ENCODE measurements at places on chromosomes 3 and 15. TPM values are rescaled to one million over a fixed set of nuclear protein-coding genes. Genes with fewer than 3 reads are reported as not detected.

- no peak for DNase-seq
Measured at GRCh38 chr15:98442901-98443300, 205.4 kb upstream of the IGF1R start.

- DNase-seq: peak; percentile 90
Measured at GRCh38 chr3:46705022-46705530, 3.9 kb downstream of the TMIE start.

The FEZF2 gene
- 0.14 TPM for total RNA-seq

The LRRN1 gene
- 22.6 TPM for total RNA-seq

The PRSS50 gene
- total RNA-seq: 0.07 TPM
